AG20443 (cell line): ENCODE measurements at places on chromosomes 3 and 15.

DNA sequence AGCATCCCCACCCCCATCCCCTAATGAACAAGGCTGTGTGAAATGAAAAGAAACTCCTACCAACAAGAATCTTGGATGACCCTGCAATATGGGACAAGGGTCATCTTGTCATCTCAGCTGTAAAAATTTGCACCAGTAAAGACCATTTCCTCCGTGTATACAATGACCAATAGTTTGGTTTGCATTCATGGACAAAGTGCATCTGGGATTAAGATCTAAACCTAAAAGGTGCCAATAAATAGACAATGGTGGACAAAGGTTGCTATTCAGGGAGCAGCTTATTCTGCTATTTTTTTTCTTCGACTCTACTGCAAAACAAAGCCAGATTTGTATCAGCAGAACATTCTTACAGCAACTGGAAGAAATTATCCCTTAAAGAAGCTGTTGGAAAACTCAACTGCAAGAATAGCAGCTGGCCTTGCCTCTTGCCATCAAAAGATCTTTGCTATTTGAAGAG is 8.0 kb downstream of the MGLL start:
- DNase-seq = no peak

DNA sequence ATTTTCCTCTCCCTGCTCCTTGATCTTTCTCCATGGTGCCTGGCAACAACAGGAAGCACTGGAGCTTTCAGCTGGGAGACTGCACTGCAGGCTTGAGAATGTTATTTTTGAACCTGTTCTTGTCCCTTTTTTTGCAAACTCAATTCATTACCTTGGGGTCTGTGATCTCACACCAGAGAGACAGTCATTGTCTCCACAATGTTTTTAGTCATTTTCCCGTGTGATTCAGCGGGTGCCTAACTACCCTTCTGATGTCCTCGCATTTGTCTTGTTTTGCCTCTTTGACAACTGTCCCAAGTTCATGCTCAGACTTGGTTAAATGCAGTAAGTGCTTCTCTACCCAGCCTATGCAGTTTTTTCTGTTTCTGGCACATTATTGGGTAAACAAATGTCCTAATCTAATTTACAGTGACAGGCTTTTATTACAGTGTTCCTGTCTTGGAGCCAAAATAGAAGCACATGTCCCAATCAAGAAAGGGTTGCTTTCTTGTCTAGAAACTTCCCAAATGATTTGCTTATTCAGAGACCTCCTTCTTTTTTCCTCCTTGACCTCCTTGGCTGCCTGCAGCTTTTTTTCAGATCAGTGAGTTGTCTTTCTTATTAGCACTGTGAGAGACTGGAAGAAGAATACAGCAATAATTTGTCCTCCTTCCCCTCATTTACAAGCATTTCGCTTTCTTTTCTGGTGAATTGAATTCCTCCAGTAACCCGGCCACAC is 162.4 kb downstream of the NSUN3 start:
- no peak for DNase-seq

GRCh38 chr15:62326460-62327011 is 161.5 kb upstream of the C2CD4B start:
- DNase-seq = no peak

GRCh38 chr3:158160958-158161357 is 51.1 kb downstream of the RSRC1 start:
- peak; percentile 73 for DNase-seq

GRCh38 chr3:59978979-59979378 is 929.2 kb upstream of the CFAP20DC start:
- no peak for DNase-seq

- DNase-seq = no peak
Measured at GRCh38 chr3:66399529-66400232, 101.1 kb downstream of the LRIG1 start.

- DNase-seq = no peak
Measured at GRCh38 chr15:75436881-75437280, 14.6 kb downstream of the SIN3A start.

GRCh38 chr15:98956796-98957553 is 50.6 kb downstream of the PGPEP1L start:
- DNase-seq = no peak

- DNase-seq = peak; percentile 68
Measured at GRCh38 chr3:111246967-111247760, 175.5 kb downstream of the NECTIN3 start.

DNA sequence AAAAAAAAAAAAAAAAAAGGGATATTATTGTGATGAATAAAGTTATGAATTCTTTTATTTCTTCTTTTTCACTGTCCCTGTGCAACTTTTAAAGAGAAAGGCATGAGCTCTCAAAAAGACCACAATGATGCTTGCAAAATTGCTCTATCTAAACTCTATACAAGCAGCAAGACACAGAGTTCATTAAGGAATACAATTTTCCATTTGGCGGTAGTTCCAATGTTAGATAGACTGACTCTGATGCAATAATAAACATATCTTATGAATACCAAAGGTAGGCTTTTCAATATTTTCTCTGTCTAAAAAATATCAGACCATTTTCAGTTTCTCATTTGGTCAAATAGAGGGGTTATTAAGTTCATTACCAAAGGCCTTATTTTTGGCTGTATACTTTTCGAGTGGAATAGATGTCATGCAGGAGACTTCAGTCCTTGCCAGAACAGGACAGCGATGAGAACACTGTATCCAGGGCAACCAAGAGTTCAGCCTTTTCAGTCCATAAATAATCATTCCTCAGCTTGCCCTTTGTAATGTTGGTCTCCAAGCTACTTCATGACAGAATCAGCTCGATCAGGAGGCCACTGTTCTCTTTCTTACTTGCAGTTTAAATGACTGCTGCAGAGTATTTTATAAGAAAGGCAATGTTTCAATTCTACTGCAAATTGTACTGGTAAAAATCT is 162.9 kb upstream of the FAM3D start:
- peak; percentile 12 for DNase-seq

- DNase-seq = peak; percentile 14
Measured at GRCh38 chr3:117531078-117531767, 821.6 kb downstream of the TUSC7 start.

DNA sequence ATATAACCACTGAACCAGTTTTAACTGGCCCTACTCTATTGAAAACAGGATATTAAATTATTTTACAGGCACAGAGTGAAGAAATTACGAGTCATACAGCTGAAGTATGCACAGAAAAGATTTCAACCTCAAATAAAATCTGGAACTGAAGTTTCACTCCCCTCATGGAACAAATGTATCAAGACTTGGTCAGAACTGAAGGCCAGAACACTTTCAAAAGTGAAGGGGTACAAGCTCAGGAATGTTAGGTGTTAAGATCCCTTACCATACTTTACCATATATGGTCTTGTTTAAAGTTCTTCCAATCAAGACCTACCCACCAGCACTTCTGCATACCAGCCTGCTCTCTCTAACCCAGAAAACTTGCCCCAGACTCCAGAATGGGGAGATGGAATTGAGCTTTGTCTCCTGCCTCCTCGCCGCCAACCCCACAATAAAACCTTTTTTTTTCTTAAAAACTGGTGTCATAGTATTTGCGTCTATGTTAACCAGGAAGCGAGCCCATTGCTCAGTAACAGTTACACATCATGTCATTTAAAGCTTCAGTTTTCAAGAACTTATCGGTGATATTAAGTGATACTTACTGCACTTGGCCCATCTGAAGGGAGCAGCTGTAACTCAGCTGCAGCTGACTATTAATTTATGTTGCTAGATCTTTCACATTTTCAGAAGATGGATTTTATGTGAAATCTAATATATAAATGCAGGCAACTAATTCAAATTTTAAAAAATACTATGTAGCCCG is 59.9 kb downstream of the OXSM start:
- no peak for DNase-seq

- no peak for DNase-seq
Measured at GRCh38 chr3:197331131-197331530, 32.7 kb upstream of the DLG1 start.

GRCh38 chr3:139447486-139447885 is 28.8 kb downstream of the RBP2 start:
- DNase-seq = no peak

GRCh38 chr3:8492744-8493511 is 8.7 kb upstream of the LMCD1 start:
- DNase-seq = peak; percentile 21

- no peak for DNase-seq
Measured at GRCh38 chr3:50385754-50386153, 26.4 kb upstream of the TMEM115 start.

GRCh38 chr3:50008931-50009330 is 69.0 kb downstream of the RBM6 start:
- DNase-seq = peak; percentile 32

GRCh38 chr3:31565288-31565687 is 32.6 kb downstream of the STT3B start:
- DNase-seq = no peak
